ENCODE measurements at places on chromosomes 12 and 14.
A peak's percentile ranks its signal among the peaks of the same experiment; 100 is the strongest.

GRCh38 chr12:13487326-13487725 is 290.8 kb downstream of the EMP1 start:
- no peak for DNase-seq

DNA sequence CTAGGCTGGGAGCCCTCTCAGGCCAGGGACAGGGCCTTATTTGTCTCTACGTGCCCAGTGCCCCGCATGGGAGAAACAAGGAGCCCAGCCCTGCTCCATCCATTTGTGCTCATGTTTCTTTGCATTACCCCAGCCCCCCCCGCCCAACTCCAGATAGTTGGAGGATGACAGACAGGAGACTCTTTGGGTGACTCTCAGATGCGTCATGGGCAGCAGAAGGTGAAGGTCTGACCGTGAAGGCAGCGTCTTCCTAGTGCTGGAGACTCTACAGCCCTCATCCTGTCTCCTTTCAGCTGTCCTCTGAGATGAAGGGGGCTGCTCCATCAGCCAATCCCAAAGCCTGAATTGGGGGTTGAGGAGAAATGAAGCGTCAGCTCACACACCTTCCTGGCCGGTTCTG is 283 bp upstream of the PSMB11 start:
- no peak for DNase-seq

GRCh38 chr14:100787659-100788058 is 38.3 kb upstream of the MEG3 start:
- no peak for DNase-seq

DNA sequence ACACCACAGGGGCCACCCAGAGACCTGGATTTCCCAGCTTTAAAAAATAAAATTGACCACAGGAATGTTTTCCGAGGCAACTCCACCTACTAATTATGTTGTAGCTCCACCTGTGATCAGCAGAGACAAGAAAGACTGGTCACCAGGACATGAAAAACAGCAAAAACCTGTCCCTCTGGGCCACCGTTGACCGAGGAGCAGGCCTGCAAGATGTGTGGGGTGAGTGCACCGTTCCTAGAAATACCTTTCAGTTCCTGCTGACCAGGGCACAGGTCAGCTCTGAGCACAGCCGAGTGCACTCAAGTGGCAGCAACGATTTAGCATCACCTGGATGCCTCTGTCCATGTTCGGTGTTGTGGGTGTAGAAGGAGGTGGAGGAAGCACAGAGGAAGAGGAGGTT is 16.9 kb downstream of the FZD10 start:
- DNase-seq = no peak

- no peak for DNase-seq
Measured at GRCh38 chr12:67276421-67276820, 7.3 kb downstream of the CAND1 start.

- DNase-seq = no peak
Measured at GRCh38 chr14:37583358-37584210, 11.5 kb downstream of the FOXA1 start.

- no peak for DNase-seq
Measured at GRCh38 chr14:59330455-59330854, 134.7 kb downstream of the GPR135 start.

- no peak for DNase-seq
Measured at GRCh38 chr12:44847888-44848702, 28.0 kb downstream of the NELL2 start.

DNA sequence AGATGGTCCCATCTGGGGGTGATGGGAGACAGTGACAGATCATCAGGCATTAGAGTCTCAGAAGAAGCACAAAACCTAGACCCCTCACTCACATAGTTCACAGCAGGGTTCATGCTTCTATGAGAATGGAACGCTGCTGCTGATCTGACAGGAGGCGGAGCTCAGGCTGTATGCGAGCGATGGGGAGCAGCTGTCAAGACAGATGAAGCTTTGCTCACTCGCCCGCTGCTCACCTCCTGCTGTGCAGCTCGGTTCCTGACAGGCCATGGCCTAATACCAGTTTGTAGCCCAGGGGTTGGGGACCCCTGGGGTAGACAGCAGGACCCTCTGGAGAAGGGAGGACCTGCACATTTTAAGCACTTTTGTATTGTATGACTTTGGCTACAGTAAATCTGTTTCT is 111.2 kb downstream of the LGMN start:
- no peak for DNase-seq

DNA sequence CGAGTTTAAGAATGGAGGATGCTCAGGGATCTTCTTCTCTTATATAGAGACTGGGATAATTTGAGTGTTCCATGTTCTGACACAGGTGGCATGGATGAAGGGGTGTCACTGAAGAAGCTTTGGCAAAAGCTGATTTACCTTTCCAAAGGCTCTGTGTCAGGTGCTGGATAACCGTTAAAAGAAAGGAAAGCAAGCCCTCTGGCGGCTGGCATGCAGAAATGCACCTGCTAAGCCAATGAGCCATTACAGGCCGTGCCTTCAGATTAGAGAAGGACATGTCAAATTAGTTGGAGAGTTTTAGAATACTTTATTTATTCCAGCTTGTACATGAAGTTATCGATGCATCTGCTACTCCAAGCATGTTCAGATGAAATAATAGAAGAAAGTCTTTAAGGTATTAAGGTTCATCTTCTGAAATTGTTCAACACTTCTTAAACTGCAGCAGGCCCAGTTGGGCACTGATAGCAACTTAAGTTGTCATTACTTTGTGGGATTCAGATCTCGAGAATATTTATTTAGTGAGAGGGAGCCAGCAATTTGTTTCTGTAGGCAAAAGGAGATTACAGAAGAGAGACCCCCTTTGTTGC is 678.2 kb downstream of the NRXN3 start:
- DNase-seq = no peak

DNA sequence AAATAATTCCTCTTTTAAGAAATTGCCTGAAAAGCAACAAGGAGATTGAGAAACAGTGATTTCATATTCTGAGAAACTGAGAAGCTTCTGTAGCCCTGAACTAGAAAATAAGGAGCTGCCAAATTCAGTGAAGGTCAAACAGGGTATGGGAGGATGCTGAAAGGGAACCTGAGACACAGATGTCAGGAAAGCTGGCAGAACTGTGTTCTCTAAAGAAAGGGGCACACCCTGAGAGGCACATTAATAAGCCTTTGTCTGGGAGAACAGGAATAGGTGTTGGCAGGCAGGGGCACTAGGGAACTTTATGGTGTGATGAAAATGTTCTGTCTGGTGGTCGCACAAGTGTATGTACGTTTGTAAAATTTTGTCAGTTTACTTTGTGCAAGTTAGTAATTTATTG is 29.6 kb downstream of the VRK1 start:
- DNase-seq = no peak

- no peak for DNase-seq
Measured at GRCh38 chr14:24863968-24864684, 185.8 kb downstream of the STXBP6 start.

- no peak for DNase-seq
Measured at GRCh38 chr12:6563448-6564050, 4.5 kb downstream of the NOP2 start.

DNA sequence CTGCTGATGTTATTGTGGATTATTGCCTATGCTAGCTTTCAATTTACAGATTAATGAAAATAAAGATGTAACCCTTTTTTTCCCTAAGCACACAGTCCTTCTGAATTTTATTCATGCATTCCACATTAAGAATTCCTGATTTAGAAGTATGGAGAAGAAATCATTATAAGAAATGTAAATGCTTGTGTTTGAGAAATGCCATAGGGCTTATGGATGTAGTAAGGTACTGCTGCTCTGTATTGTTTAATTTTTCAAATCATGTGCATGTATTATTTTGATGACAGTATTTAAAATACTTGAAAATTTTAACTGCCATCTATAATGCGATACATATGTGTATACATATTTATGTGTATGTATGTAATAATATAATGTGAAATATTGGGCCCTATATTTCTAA is 167.1 kb upstream of the SOX5 start:
- DNase-seq = no peak

GRCh38 chr12:121992059-121992879 is 29.4 kb upstream of the BCL7A start:
- DNase-seq = peak; percentile 95

- DNase-seq = peak; percentile 92
Measured at GRCh38 chr12:45232756-45233372, 17.0 kb downstream of the ANO6 start.

GRCh38 chr14:61435563-61436337 is 114.4 kb downstream of the PRKCH start:
- DNase-seq = no peak

- DNase-seq = no peak
Measured at GRCh38 chr14:103581954-103582703, 19.4 kb downstream of the COA8 start.

DNA sequence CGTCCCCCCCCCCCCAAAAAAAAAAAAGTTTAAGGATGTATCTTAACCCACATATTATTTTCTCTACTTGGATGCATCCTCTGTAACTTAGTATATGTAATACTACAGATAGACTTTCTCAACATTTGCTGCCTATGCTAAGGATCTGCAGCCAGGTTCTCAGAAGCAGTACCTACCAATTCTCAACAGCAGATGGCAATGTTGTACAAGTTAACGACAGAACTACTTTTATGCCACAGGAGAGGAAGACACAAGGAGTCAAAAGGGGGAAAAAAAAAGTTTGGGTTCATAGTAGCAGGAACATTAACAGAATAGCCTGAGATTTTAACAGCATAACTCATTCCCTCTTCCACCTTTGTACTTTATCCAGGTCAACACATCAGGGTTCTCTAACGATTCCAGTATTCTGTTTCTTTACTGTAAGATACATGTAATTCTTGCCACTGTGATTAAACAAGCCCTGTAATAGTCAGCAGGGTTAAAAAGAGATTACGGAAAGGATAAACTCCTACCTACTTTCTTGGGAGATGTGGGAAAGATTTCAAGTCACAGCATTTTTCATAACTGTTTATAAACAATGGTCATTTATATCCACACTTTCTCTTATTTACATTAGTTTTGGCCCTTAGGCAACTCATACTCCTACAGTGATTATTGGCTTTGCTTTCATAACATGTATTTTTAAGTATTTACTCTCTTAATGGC is 5.7 kb upstream of the NEK9 start:
- no peak for DNase-seq

DNA sequence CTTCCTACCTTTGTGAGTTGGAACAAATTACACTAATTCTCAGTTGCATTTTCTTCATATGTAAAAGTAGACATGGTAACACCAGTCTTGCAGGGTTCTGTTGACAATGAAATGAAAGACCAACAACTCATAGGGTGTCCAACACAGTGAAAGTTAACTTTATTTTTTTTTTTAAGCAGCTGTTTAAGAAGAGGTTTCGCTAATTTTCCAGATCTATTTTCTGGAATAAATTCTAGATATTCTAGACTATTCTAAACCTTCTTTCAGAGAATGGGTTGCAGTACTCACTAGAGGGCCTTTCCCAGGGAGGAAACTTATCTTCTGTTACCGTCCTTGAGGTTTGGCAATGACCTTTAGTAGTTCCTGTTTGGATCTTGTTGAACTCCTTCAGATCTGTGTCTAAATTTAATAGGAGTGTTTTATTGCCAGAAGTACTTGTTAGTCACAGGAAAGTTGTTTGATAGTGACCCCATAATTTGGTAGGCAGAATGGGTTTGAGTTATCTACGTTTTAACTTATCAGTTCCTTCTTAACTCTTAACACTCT is 2.8 kb upstream of the ART4 start:
- no peak for DNase-seq

DNA sequence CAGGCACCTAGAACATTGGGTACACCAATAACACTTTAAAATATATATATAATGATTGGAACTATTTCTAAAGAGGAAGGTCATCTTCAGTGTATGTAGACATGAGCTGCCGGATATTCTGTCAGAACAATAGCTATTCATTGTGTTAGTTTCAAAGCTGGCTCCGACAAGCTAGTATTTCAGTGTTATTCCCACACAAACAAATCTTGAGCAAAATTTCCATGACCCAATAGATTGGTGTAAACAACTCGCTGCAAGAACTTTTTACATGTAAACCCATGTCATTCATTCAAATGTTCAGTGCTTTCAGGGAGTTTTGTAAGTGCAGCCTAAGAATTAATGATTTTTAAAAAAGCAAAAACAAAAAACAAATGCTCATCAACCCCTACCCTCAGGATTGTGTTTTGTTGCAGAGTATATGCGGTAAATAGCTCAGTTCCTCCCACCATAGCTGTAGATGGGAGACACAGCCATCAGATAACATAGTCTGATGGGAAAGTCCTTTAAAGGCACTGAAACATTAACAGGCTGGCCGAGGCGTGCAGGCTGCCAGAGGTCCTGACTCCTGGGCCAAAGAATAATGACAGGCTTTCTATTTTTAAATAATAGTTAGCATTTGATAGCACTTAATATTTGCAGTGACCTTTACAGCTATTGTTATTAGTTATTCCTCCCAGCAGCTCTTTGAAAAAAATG is 150.3 kb upstream of the ARHGAP5 start:
- peak; percentile 9 for DNase-seq

- no peak for DNase-seq
Measured at GRCh38 chr14:36818794-36819384, 157.2 kb downstream of the PAX9 start.

DNA sequence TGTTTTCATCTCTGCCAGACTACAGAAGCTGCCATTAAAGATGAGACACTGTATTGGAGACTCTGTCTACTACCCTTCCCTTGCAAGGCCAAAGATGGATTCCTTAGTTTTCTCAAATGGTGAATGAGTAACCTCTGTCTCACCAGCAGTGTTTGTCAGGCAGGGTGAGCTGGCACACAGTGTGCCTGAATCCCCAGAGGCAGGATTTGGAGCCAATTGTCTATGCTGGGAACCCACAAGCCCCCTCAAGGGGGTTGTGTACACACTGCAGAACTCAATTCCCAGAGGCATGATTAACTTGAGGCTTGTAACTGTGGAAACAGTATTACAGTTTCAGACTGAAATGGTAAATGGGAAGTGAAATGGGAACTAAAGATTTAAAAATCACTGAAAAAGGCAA is 136.8 kb upstream of the PTPRB start:
- DNase-seq = peak; percentile 69

- no peak for DNase-seq
Measured at GRCh38 chr12:102534899-102535298, 54.5 kb upstream of the IGF1 start.

GRCh38 chr12:115871714-115872113 is 405.8 kb downstream of the MED13L start:
- no peak for DNase-seq

- DNase-seq = no peak
Measured at GRCh38 chr12:123033392-123034021, 53.0 kb downstream of the ARL6IP4 start.

GRCh38 chr12:12600659-12601058 is 11.0 kb upstream of the CREBL2 start:
- DNase-seq = no peak

- no peak for DNase-seq
Measured at GRCh38 chr14:59918824-59919569, 947 bp upstream of the LRRC9 start.

DNA sequence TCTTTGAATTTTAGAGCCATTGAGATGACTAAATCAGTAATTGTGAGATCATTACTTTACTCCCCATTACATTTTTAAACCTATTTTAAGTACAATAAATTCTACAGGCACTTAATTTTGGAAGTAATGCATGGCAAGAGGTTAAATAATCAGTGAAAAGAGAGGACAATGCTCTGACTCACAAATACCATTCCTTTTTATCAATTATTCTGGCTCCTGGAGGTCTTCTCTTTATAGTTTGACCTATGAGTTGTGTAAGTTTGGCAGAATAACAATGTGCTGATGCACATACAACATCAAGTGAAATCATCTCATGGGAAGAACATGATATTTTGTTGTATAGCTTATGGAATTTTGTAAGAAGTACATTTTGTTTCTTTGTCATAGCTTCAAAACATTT is 166.7 kb downstream of the TMTC3 start:
- no peak for DNase-seq

Data from kidney epithelial cell (primary cell).